NCI-H1092 (cell line): ENCODE measurements at places on chromosomes 2 and 18.

DNA sequence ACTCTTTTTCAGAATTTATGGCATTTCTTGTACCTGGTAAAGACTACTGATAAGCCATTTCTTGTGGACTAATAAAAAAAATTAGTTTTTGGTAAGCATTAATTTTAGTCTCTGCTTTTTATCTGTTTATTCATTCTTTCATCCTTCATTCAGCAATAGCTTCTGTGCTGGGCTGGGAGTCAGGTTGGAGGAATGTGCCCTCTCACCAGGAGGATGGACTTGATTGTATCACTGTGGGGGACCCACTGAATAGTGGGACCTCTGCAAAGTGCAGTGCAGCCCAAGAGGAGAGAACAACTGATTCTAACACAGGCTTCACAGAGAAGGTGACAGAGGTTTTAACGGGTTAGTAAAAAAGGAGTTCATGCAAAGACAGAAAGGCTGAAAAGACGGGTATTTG lies 39.1 kb downstream of the CDC42EP3 start:
- no peak for DNase-seq

GRCh38 chr2:38572167-38572566 lies 30.6 kb downstream of the HNRNPLL start:
- no peak for DNase-seq

- DNase-seq = no peak
Observed at GRCh38 chr2:240326246-240326645, 109.2 kb upstream of the GPC1 start.

- DNase-seq = no peak
Observed at GRCh38 chr18:54052732-54053429, 171.6 kb downstream of the MBD2 start.

- DNase-seq = no peak
Observed at GRCh38 chr2:42907835-42908234, 115.5 kb upstream of the HAAO start.
